NCI-H460 (cell line): ENCODE measurements at places on chromosomes 3 and 15. TPM values are rescaled to one million over a fixed set of nuclear protein-coding genes. Genes with fewer than 3 reads are reported as not detected.

- no peak for DNase-seq
Observed at GRCh38 chr15:74626752-74627692, 11.4 kb downstream of the CLK3 start.

GRCh38 chr3:38229036-38229435 lies 36.6 kb upstream of the SLC22A13 start:
- no peak for DNase-seq

GRCh38 chr3:108222853-108223565 lies 785 bp upstream of the IFT57 start:
- DNase-seq: no peak

DNA sequence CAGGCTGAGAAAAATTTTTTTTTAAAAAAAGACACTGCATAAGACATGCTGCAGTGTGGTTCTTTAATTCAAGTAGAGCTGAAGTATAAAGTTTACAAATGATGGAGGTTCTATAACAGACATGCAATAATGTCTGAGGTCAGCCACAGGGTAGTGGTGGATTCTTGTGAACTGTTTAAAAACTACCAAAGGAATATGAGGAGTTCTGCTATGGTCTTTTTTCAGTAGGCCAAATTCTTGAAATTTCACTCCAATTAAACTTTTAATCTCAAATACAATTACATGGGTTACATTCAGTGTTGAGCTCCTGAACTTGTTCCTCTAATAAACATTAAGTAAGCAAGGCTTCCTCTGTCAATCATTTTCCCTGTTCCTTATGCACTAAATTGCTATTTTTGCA lies 122.7 kb downstream of the PLD1 start:
- DNase-seq: no peak

DNA sequence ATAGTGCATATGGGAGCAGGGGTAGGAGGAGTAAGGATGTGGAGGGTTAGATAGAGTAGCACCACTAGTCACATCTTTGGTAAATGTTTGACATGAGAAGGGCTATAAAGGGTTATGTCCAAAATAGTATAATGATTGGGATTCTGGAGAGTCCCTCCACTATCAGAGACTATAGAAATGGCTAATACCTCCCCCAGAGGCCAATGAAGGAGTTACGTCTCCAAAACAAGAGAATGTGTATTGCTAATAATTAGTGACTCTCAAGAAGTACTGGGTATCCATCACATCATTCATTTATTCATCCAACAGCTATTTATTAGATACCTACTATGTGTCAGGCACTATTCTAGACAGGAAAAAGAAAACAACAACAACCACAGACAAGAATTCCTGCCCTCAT lies 203.7 kb upstream of the UMPS start:
- no peak for DNase-seq

DNA sequence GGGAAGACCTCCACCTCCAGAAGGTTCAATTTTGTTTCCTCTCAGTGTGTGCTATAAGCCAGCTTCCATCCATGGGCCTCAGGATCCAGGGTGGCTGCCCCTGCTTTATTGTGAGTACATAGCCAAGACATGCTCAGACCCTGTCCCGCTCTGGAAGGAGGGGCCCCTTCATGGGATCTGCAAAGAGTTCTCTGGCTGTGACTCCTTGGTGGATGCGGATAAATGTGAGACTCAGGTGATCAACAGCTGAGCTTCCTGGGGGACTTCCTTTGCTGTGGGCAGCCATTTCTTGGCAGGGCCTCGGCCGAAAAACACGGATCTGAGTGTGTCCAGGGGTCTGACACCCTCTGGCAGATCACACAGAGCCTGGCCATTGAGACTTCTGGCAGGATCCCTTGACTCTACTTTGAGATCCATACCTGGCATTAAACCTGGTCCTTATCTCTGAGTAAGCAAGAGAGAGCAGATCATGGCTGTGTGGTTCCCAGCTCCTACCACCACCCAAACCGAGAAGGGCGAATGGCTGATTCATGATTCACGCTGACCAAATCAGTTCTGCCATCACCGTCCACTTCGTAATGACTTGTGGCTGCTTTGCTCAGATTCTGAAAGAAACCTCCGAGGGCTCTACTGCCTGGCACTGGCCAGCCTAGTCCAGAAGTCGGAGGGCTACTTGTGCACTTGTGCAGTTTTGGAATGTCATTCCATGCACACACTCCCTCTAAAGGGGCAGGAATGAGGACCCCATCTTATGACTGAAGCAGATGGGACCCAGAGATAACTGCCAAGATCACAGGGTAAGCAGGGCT lies 68.1 kb downstream of the SENP2 start:
- no peak for DNase-seq

DNA sequence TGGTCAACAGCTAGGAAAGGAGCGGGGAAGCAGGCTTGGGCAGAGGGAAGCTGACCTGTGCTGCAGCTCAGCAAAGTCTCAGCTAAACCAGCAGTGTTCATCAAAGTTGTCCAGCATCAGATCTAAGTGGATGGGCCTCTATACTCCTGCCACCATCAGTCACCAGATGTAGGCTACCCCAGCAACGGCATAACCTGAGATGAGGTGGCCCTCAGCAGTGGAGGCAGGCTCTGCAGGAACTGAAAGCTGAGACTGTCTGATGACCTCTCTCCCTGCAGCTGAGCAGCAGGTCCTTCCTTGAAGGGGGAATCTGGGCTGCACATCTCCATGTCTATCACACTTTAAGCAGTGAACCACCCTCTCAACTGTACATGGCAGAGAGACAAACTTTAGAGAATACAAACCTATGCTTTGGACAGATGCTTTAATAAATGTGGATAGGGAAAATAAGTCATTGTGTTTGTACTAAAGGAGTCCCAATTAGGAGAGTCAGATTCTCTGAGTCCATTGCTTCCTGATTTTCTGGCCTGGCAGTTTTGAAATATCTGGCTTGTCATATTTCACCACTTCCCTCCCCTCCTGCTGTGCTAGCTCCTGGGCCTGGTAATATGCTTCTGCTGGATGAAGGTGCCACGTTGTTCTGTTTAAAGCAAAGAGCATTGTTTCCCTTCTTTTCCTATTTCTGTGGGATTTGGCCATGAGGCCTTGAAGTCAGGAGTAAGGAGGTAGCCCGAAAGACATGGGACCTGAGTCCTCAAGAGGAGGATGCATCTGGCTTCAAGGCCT lies 11.1 kb upstream of the PSTPIP1 start:
- DNase-seq: no peak

DNA sequence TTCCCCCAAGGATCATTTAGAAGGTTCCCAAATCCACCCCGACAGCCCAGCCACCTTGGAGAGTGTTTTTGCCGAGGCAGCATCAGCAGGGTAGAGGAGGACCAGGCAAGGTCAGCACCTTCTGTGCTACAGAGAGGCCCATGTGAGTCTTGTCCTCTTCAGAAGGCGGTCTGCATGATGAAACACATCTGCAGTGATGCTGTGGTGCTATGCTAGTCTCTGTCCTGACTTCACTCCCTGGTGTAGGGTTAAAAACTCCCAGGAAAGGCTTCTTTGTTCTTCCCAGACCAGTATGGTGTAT lies 87.9 kb downstream of the ITPR1 start:
- DNase-seq: no peak

DNA sequence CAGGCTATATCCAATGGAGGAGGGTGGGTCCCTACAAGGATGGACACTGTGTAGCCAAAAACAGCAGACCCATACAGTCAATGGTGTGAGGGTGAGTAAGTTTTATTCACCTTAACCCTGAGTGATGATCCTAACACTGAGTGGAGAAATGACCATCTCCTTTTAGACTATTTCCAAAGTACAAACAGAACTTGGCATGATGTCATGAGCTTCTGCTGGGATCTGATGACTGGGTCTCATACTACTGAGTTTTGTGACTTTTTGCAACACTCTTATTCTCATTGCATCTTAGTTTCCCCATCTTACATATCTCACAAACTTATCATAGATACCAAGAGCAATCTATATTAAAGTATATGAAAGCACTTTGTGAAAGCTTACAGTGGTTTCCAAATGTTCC lies 330.3 kb upstream of the CFAP20DC start:
- DNase-seq: no peak

GRCh38 chr3:128430301-128430700 lies 36.4 kb downstream of the DNAJB8 start:
- no peak for DNase-seq

DNA sequence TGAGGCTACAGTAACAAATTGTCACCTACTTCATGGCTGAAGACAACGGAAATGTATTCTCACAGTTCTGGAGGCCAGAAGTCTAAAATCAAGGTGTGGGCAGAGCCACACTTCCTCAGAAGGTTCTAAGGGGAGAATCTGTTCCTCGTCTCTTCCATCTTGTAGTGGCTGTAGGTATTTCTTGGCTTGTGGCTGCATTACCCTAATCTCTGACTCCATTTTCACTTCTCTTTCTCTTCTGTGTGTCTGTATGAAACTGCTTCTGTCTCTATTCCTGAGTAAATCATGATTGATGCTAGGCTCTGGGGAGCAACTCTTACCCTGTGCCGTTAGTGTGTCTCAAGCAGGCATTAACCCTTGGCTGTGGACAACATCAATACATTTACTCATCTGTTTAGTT lies 164.7 kb downstream of the SQOR start:
- no peak for DNase-seq

DNA sequence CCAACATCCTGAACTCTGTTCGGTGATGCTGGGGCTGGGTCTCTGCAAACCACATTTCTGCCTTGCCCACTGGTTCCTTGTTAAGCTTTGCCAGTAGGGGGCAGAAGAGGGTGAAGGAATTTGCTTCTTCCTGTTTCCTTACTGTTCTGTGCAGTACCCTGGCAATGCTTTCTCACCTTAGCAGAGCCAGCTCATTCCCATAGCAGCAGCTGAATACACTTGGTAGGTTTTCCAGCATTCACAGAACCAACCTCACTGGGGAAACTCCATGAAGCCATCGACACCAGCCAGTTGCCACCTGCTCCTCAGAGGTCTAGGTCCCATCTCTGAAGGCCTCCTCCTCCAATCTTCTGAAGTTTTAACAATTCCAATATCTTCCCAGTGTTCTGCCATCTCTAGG lies 308.4 kb downstream of the PDCD6IP start:
- DNase-seq: no peak

GRCh38 chr3:111781561-111782446 lies 77.3 kb upstream of the PHLDB2 start:
- no peak for DNase-seq

DNA sequence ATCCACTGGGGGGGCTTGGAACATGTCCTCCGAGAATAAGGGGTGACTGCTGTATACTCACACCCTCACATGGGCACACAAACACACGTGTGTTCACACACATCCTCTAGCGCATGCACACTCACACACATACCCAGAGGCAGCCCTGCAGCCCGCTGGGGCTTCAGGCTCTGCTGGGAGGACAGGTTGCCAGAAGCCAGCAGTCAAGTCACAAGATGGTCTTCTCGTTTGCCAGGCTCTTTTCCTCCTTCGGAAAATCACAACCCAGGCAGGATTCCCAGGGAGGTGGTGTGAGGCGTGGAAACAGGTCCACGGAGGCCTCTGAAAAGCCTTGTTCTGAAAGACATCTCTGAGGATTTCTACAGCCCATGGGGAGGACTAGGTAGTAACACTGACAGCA lies 26.8 kb downstream of the MEGF11 start:
- DNase-seq: no peak

GRCh38 chr15:44082558-44083157 lies 112.4 kb downstream of the FRMD5 start:
- no peak for DNase-seq

- DNase-seq: no peak
Observed at GRCh38 chr15:32659340-32660155, 18.0 kb downstream of the SCG5 start.

- no peak for DNase-seq
Observed at GRCh38 chr3:66041116-66041515, 2.4 kb upstream of the MAGI1 start.

DNA sequence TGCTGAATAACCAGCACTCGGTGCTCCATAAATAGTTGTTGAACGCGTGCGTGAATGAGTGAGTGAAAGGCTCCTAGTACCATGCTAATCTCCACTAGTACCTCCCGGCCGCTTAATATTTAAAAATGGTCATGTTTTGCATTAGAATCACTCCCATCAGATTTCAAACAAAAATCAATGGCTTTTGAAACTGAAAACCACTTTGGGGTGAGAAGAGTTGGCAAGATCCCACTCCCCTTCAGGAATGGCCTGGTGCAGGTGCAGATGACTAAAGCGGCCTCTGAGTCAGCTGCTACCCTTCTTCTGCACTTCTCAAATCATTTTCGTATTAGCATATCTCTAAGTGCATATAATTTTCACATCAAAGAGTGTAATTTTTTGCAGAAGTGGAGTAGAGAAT lies 425.3 kb upstream of the PROK2 start:
- no peak for DNase-seq

DNA sequence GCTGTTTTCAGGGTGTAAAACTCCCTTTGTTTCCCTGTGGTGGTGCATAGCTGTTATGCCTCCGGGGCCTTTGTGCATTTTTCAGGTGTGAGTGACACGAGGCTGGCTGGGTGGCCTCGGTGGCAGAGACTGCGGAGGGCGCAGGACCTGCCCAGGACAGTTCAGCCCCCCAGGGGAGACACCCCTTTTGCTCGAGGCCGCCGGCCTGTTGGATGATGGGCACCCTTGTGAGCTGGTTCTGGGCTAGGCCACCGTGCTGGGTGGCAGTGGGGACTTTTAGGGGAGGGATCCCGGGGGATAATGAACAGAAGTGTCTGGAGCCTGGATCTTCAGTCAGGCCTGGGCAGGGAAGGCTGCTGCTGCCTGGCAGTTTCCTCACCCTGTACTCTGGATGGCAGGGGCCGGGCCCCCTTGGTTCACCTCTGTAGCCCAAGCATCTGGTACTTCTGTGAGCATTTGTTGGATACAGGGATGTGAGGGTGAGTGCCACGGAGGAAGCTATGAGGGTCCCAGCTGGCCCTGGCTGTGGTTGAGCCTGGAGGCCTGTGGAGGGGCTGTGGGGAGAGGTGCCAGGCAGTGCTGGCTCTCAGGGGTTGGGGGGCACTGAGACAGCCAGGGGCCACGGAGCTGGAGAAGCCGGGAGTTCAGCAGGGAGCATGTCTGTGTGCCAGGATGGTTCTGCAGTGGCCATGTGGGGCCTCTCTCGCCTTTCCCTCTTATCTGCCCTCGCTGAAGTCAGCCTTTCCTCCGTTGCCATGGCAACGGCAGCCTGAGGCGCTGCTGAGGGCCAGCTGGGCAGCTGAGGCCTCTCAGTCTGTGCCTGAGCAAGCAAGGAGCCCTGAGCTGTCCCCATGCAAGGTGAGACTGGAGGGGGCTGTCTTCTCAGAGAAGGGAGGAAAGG lies 49.0 kb downstream of the KY start:
- DNase-seq: no peak

DNA sequence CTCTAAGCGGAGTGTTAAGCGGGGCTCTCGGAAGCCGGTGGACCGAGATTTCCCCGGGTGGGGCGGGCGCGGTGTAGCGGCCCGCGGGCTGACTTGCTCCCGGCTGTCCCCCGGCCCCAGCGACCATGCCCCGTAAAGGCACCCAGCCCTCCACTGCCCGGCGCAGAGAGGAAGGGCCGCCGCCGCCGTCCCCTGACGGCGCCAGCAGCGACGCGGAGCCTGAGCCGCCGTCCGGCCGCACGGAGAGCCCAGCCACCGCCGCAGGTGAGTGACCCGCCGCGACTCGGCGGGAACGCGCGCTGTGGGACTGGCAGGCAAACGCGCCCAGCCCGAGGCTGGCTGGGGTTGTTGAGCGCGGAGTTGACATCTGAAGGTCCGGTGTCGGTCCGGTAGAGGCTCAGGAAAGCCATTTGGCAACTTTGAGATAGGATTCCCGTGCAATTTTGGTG lies 1.3 kb downstream of the SMC4 start:
- no peak for DNase-seq

GRCh38 chr3:46401579-46401978 lies 5.3 kb downstream of the CCR5AS start:
- DNase-seq: no peak

Gene MORC1
- not detected in 2 replicates for total RNA-seq

Gene LCTL
- total RNA-seq: not detected in 2 replicates

Gene PSMA4
- total RNA-seq: 265 and 307 TPM in 2 replicates

Gene IMPG2
- total RNA-seq: 0.12 TPM in 1 of 2 replicates, not detected in the other

Gene SYNPR
- not detected in 2 replicates for total RNA-seq

Gene SLCO2A1
- total RNA-seq: not detected in 2 replicates

Gene SRPRB
- total RNA-seq: 51.8 and 58.6 TPM in 2 replicates
